ENCODE measurements at places on chromosomes 12 and 14.

- no peak for DNase-seq
Observed at GRCh38 chr12:89247967-89248366, 104.3 kb downstream of the DUSP6 start.

GRCh38 chr12:10842862-10843261 is 6.4 kb downstream of the PRR4 start:
- DNase-seq: no peak

GRCh38 chr14:93073910-93074769 is 41.6 kb downstream of the ITPK1 start:
- no peak for DNase-seq

- no peak for DNase-seq
Observed at GRCh38 chr12:83896416-83896815, 1016.2 kb downstream of the SLC6A15 start.

GRCh38 chr12:52055731-52056711 is 4.8 kb downstream of the NR4A1 start:
- no peak for DNase-seq

DNA sequence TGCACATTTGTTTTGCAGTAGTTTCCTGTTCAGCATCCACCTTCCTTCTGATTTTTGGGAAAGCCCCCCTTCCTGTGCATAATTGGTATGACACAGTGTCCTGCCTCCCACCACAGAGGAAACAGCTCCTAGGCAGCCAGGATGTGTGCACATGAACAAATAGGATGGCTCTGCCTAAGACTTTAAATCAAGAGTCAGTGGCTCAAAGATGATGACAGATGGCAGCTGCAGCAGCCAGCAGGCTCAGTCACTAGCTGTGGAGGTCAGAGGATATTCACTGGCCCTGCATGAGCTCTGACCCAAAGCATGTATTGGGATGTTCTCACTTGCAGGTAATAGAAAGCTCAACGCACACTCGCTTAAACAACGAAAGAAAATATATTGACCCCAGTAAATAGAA is 90.3 kb downstream of the KCNK10 start:
- no peak for DNase-seq

- DNase-seq: peak; percentile 29
Observed at GRCh38 chr14:57390806-57391516, 575 bp downstream of the NAA30 start.

DNA sequence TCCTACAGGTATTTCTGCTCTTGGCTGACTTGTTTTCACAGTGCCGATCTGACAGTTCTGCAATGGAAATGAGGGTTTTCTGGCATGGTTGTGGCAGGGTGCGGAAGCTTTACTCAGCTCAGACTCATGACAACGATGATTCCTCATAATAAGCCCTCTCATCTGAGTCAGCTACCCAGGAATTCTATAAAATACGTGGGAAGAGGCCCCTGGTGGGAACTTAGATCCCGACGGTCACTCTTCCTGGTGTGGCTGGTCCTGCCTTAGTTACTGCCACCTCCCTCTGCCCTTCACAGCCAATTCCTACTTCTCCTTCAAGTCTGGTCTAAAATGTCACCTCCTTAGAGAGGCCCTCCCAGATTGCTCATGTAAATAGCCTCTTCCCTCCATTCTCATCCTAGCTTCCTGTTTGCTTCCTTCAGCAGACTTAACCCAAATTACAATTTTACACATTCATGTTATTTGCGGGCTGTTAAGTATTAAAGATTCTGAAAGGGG is 104.2 kb upstream of the MAP1LC3B2 start:
- no peak for DNase-seq

GRCh38 chr14:63524537-63525155 is 18.5 kb downstream of the PPP2R5E start:
- DNase-seq: no peak

GRCh38 chr14:94884616-94885230 is 114.8 kb upstream of the GSC start:
- no peak for DNase-seq

DNA sequence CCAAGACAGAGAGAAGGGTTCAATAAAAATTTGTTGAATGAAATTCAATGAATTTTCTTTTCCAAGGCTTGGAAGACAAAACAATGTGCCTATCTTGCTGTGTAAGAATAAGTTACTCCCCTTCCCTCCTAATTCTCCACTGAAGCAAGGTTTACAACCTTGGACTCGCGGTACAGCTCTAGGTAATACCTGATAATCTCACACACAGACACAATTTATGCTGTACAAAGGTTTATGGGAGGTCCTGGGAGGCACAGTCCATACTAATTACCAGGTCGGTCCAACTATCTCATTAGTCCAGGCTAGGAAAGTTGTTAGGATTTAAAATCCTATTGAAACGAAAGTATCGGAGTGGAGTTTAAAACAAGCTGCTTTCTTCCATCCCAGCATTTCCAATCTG is 42.6 kb downstream of the NELL2 start:
- DNase-seq: no peak

DNA sequence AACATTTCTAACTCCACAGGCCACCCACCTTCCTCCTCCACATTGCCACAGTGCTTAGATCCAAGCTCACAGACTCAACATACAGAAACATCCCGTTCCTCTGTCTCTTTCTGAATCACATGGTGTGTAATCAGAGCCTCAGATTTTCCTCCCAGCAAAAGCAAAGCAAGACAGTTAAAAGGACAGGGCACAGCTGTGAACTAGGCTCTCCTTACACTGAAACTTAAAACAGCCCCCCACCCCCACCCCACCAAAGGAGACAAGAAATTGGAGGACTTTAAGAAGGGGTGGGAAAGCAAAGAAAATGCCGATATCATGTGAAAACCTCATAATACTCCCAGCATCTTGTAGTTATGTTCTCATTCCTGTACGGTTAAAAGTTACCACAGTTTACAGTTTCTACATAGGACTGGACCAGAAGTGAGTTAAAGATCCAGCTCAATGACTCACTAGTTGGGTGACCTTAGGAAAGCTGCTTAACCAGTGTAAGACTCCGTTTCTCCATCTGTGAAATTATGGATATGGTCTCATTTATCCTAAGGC is 4.8 kb downstream of the YBX3 start:
- DNase-seq: no peak

DNA sequence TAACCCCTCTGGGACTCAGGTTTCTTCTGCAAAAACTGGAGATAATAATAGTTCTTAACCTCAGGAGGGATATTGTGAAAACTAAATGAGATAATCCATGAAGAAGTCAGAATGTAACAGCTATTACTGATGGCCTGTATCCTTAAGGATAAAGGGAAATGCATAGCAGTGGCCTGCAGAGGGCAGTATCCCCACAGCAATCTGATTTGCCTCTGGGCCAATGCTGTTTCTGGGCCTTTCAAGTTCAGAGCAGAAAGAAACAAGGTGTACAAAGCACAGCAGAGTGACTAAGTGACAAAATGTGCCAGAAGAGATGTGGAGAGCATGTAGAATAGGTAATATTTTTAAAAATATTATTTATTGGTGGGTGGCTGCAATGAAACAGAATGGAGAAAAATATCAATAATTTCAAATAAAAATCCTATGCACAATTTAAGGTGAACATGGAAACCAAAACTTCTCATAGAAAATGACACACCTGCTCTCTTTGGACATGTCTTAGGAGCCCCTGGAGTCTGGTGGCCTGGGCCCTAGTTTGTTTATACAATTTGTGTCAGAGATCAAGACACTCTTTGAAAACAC is 90.3 kb downstream of the C12orf75 start:
- peak; percentile 64 for DNase-seq

DNA sequence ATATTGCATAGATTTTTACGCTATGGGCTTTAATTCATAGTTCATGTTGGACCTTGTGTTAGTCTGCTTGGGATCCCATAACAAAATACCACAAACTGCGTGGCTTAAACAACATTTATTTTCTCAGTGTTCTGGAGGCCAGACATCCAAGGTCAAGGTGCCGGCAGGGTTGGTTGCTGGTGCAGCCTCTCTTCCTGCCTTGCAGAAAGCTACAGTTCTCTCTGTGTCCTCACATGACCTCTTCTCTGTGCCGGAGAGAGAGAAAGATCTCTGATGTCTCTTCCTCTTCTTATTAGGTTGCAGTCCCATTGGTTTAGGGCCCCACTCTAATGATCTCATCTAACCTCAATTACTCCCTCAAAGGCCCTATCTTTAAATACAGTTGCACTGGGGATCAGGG is 170.5 kb downstream of the IPO8 start:
- DNase-seq: no peak

- DNase-seq: no peak
Observed at GRCh38 chr12:7834701-7835100, 38.0 kb downstream of the SLC2A14 start.

DNA sequence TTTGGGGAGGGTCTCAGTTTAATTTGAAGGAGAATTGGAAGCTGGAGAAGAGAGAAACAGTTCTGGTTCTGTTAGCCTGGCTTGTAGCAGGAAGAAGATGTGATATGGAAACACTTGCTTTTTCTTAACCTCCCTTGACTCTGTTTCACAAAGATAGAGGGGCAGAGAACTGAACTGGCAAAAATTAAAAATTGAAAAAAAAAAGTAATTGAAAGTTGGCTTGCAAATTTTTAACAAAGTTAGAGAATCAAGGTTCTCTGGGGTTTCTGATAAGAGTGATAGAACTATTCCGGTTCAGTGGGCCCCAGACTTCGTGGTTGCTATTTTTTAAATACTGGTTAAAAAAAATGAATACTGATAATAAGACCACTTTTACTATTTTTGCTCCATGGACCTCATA is 2.8 kb downstream of the CRADD start:
- no peak for DNase-seq

DNA sequence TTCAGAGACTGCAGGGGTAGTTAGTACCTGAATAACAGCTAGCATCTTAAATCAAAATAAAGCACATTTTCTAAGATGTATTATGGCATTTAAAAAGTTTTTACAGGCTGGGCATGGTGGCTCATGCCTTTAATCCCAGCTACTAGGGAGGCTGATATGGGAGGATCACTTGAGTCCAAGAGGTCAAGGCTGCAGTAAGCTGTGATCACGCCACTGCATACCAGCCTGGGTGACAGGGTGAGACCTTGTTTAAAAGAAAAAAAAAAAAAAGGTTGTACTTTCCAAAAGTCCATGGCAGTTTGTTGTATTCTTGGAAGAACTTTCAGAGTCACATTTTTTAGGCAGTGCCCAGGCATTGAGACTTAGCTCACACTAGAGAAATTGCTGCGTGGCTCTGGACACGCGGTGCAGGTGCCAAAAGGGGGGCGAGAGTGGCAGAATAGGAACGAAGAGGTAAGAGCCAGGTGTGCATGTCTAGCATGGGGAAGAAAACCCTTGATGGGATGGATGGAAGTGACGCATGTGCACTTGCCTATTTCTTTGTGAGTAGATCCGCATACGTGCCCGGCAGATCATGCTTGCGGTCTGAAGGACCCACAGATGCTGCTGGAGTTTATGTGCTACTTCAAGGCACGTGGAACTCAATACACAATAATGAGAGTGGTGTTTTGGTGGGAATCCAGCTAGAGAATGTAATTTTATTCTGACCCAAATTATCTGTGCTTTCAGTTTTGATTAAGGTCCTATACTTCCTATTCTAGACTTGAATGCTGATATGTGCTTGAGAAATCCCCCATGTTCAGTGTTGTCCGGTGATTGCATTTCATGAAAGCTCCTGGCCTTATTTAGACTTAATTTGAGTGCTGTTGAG is 11.9 kb downstream of the ANKRD13A start:
- DNase-seq: no peak

- DNase-seq: no peak
Observed at GRCh38 chr14:82837611-82838140, 1304.0 kb upstream of the SEL1L start.

GRCh38 chr12:115072712-115073111 is 388.7 kb upstream of the TBX3 start:
- no peak for DNase-seq

GRCh38 chr12:67651132-67651695 is 2.7 kb downstream of the DYRK2 start:
- DNase-seq: peak; percentile 12

GRCh38 chr12:54762390-54762789 is 91.9 kb upstream of the MUCL1 start:
- no peak for DNase-seq

- no peak for DNase-seq
Observed at GRCh38 chr12:12676605-12677004, 19.4 kb downstream of the GPR19 start.

- DNase-seq: no peak
Observed at GRCh38 chr12:77060883-77061240, 4.5 kb downstream of the E2F7 start.

- no peak for DNase-seq
Observed at GRCh38 chr12:113072136-113072535, 15.6 kb downstream of the DTX1 start.

- DNase-seq: no peak
Observed at GRCh38 chr12:5124401-5124800, 80.7 kb downstream of the KCNA5 start.

- no peak for DNase-seq
Observed at GRCh38 chr14:36300337-36300736, 20.1 kb downstream of the MBIP start.

DNA sequence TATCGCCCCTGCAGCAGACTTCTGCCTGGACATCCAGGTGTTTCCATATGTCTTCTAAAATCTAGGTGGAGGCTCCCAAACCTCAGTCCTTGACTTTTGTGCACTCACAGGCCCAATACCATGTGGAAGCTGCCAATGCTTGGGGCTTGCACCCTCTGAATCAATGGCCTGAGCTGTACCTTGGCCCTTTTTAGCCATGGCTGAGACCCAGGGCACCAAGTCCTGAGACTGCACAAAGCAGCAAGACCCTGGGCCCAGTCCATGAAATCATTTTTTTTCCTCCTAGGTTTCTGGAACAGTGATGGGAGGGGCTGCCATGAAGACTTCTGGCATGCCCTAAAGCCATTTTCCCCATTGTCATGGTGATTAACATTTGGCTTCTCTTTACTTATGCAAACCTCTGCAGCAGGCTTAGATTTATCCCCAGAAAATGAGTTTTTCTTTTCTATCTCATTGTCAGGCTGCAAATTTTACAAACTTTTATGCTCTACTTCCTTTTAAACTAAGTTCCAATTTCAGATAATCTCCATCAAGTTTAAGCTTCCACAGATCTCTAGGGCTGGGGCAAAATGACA is 1445.8 kb upstream of the FLRT2 start:
- DNase-seq: no peak

GRCh38 chr12:92242907-92243306 is 97.3 kb upstream of the BTG1 start:
- no peak for DNase-seq

GRCh38 chr12:6818222-6818621 is 3.4 kb upstream of the GPR162 start:
- no peak for DNase-seq

GRCh38 chr12:121135320-121135719 is 2.6 kb downstream of the P2RX7 start:
- DNase-seq: no peak

GRCh38 chr14:77761205-77761931 is 412 bp upstream of the SNW1 start:
- no peak for DNase-seq

GRCh38 chr12:89092297-89092696 is 260.0 kb downstream of the DUSP6 start:
- peak; percentile 57 for DNase-seq

GRCh38 chr14:74542056-74542685 is 48.6 kb downstream of the ISCA2 start:
- no peak for DNase-seq

Data from stimulated activated CD4-positive, alpha-beta T cell treated with anti-CD3 and anti-CD28 coated beads, Interleukin-1b, Interleukin-23, amount 100 ng/mL, for 48 hours (primary cell).